MCF 10A (cell line): ENCODE measurements at places on chromosomes 4 and X.

DNA sequence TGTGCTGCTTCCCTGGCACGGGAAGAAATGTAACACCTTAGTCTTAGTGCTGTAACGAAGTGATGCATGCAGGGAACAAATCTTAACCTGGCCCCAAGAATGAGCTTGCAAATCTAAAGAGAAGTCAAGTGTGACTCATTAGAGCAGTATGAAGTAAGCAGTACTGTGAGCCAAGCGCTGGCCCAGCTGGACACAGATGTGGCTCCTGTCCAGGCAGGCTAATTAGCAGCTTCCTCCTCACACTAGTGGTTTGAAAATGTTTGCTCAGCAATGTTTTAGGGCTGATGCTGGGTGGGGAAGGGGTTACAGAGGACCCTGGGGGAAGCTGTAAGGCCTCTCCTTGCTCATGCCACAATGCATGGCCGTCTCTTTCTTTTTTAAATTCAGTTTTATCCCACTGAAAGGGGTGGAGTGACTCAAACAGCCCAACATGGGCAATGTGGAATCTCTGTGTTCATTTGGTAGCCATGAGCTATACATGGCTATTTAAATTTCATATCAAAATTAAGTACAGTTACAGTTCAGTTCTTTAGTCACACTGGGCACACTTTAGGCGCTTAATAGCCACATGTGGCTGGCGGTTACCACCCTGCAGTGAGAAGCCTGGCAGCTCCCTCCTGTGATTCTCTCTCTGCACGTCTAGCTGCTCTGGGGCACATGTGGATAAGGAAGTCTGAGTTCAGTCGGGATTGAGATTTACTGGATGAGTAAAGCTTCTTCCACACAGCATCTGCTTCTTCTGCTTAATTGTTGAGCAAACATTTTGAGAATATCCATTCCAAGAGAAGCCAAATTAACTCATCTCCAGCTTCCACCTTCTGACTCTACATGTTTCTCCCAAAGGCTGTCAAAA, 48.8 kb downstream of the MAP7D2 start:
- H3K4me1 ChIP-seq, result peaks cover 20% of the 10 kb centered on the region
- H3K27ac ChIP-seq, result no peak overlapping the region
- peaks cover 45% of the 10 kb centered on the region for H3K27me3 ChIP-seq
- peaks cover 10% of the 10 kb centered on the region for H3K36me3 ChIP-seq

DNA sequence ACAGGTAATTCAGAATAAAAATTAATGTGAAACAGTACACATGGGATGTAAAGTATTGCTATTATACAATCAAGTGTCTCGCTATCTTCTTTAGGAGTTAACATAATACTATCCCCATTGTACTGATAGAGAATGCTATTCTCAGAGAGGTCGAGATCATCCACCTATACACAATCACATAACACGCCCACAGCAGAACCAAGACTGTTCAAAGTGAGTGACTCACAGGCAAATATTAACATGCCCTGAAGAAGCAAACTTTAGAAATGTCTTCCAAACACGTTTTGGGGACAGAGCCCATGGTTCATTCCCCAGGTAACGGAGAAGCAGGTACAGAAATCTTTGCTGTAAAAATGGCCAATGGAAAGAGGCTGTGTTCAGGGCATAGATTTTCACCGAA, 50.1 kb upstream of the PHKA2 start:
- H3K36me3 ChIP-seq, result no peaks in the 10 kb centered on the region
- no peak for DNase-seq
- H3K4me3 ChIP-seq, result no peak overlapping the region

- H3K36me3 ChIP-seq, result peaks cover 89% of the 10 kb centered on the region
- H3K4me1 ChIP-seq, result no peaks in the 10 kb centered on the region
- H3K4me3 ChIP-seq, result no peak overlapping the region
- H3K27ac ChIP-seq, result no peak overlapping the region
- no peak for DNase-seq
Measured at GRCh38 chr4:143538979-143539669, 25.6 kb downstream of the SMARCA5 start.

- peaks cover 6% of the 10 kb centered on the region for H3K4me1 ChIP-seq
- no peaks in the 10 kb centered on the region for H3K36me3 ChIP-seq
- no peaks in the 10 kb centered on the region for H3K27me3 ChIP-seq
- no peak overlapping the region for H3K27ac ChIP-seq
Measured at GRCh38 chr4:30619679-30620078, 100.5 kb upstream of the PCDH7 start.

- peaks cover 21% of the 10 kb centered on the region for H3K4me1 ChIP-seq
- H3K27ac ChIP-seq, result no peak overlapping the region
- H3K36me3 ChIP-seq, result no peaks in the 10 kb centered on the region
- DNase-seq, result peak; percentile 7
- H3K4me3 ChIP-seq, result no peak overlapping the region
Measured at GRCh38 chr4:4200624-4201023, 26.1 kb downstream of the OTOP1 start.

DNA sequence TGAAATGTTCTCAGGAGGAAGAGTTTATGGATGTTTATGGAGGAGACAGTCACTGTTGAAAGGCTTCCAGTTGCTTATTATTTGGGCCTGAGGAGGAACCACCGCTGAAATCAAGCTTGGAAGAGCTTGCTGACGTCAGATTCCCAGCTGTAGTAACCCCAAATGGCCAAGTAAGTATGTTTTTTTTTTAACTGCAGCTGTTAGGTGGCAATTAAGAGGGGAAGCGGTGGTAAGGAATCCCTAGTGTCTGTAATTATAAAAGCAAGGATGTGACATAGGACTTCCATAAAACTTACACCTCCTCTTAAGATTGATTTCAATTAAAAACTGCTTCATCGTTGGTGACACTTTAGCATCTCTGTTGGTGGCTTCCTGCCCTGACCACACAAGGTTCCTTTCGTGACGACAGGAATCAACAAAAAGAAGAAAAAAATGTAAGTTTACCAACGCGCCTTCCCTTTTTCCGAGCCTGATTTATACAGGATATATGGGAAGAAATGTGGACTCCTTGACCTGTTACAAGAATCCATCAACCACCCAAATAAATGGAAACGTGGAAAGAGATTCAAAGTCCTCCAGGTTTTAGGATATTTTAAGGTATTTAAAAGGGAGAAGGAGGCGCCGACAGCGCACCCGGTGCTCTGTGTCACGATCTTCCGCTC, 884 bp downstream of the RELL1 start:
- peaks cover 25% of the 10 kb centered on the region for H3K4me1 ChIP-seq
- no peaks in the 10 kb centered on the region for H3K27me3 ChIP-seq
- peak overlapping the region; percentile 85 for H3K4me3 ChIP-seq
- no peaks in the 10 kb centered on the region for H3K36me3 ChIP-seq
- peak; percentile 22 for DNase-seq

GRCh38 chr4:7845493-7846128, 94.0 kb downstream of the AFAP1 start:
- H3K27ac ChIP-seq, result no peak overlapping the region
- H3K4me3 ChIP-seq, result no peak overlapping the region
- H3K36me3 ChIP-seq, result peaks cover 12% of the 10 kb centered on the region
- no peaks in the 10 kb centered on the region for H3K27me3 ChIP-seq
- H3K4me1 ChIP-seq, result peaks cover 31% of the 10 kb centered on the region

GRCh38 chrX:153906126-153906917, 1.8 kb downstream of the AVPR2 start:
- H3K27me3 ChIP-seq, result peaks cover 24% of the 10 kb centered on the region
- peaks cover 9% of the 10 kb centered on the region for H3K4me1 ChIP-seq
- H3K27ac ChIP-seq, result no peak overlapping the region
- no peaks in the 10 kb centered on the region for H3K36me3 ChIP-seq
- H3K4me3 ChIP-seq, result no peak overlapping the region

DNA sequence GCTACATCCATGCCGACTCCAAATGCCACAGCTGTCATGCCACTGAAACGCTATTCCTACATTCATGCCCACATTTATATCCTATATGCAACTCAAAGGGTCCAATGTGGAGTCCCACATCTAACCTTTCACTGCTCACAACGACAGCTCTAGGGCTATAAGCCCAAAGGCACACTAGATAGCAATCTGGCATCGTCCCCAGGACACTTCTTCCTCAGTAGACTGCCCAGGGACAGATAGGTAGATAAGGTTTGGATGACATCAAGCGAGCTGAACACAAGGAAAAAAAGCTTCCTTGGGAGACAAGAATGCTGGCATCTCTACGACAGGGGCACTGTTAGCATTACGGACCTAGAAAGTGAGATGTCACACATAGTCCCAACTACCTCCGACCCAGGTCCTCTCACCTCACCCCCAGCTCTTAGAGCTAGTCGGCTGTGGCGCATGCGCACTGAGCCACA, 685 bp downstream of the RAB9B start:
- no peaks in the 10 kb centered on the region for H3K36me3 ChIP-seq
- H3K27me3 ChIP-seq, result peaks cover 74% of the 10 kb centered on the region
- peak overlapping the region; percentile 83 for H3K4me3 ChIP-seq
- DNase-seq, result peak; percentile 53

GRCh38 chr4:23697001-23697528, 192.8 kb downstream of the PPARGC1A start:
- H3K36me3 ChIP-seq, result no peaks in the 10 kb centered on the region
- no peaks in the 10 kb centered on the region for H3K4me1 ChIP-seq
- no peak overlapping the region for H3K27ac ChIP-seq
- no peak for DNase-seq

DNA sequence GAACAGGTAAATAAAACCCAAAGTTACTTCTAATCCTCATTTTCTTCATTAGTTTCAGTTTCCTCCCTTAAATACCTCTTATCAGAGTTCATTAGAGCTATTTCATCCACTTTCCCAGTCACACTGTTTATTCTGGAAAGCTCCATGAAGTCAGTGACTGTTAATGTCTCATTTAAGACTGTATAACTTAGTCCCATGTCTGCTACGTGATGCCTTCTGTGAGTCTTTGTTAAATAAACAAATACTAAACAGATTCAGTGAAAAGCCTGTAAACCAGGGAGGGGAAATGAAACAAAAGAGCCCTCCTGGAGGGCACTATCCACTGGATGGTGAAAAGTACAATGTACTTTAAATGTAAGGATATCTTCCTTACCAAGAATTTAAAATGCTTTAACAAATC, 24.7 kb downstream of the ACE2 start:
- H3K27ac ChIP-seq, result no peak overlapping the region
- no peaks in the 10 kb centered on the region for H3K36me3 ChIP-seq
- no peak overlapping the region for H3K4me3 ChIP-seq
- peaks cover 6% of the 10 kb centered on the region for H3K4me1 ChIP-seq
- no peak for DNase-seq

DNA sequence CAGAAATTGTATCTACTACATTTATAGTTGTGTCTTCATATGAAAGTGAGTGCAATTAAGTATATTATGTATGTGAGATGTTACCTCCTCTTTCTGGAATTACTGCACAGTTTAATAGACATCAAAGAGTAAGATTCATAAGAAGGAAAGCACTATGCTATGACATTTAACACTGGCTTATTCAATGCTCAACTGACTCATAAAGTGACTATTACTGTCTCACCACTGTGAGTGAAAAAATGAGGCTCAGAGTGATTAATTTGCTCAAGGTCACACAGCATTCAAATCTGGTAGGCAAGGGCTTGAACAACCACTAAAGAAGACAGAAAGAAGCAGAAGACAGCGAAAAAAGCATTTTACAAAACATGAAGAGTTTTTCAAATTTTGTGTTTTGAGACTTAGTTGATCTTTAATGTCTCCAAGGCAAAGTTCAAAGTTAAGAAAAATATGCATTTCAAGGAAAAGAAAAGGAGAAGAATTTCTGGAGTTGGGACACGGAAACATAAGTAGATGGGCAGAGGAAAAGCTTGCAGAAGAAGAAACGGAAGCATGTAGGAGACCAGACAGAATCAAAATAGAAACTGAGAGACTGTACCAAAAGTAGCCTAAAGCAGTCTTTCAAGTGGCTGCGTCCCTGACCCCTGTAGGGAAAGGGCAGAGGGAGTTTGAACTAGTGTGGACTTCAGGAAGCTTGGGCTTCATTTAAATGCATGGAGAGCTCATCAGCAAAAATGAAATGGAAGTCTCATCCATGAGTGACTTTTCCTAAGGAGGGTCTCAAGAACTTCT, 66.3 kb downstream of the KCNIP4 start:
- H3K27me3 ChIP-seq, result no peaks in the 10 kb centered on the region
- peaks cover 4% of the 10 kb centered on the region for H3K4me1 ChIP-seq
- no peak overlapping the region for H3K4me3 ChIP-seq
- H3K27ac ChIP-seq, result no peak overlapping the region
- DNase-seq, result no peak

DNA sequence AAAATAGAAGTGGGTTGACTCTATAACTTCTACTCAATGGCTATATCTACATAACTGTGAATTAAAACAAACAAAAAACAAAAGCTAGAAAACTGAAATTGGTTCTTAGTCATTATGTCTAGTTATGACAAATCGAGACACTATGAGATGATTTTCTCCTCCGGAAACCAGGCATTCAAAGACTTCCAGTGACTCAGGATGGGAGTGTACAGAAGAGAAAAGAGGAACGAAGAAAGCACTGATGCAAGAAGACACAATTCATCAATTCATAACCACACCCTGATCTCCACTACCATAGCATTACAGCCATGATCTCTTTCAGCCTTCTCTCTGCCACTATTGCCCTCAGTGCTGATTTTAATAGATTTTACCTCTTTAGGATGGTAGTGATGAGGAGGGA, 253.6 kb downstream of the CBLL2 start:
- H3K27me3 ChIP-seq, result peaks cover 25% of the 10 kb centered on the region
- no peak overlapping the region for H3K4me3 ChIP-seq
- DNase-seq, result peak; percentile 76
- H3K4me1 ChIP-seq, result peaks cover 8% of the 10 kb centered on the region
- no peaks in the 10 kb centered on the region for H3K36me3 ChIP-seq

DNA sequence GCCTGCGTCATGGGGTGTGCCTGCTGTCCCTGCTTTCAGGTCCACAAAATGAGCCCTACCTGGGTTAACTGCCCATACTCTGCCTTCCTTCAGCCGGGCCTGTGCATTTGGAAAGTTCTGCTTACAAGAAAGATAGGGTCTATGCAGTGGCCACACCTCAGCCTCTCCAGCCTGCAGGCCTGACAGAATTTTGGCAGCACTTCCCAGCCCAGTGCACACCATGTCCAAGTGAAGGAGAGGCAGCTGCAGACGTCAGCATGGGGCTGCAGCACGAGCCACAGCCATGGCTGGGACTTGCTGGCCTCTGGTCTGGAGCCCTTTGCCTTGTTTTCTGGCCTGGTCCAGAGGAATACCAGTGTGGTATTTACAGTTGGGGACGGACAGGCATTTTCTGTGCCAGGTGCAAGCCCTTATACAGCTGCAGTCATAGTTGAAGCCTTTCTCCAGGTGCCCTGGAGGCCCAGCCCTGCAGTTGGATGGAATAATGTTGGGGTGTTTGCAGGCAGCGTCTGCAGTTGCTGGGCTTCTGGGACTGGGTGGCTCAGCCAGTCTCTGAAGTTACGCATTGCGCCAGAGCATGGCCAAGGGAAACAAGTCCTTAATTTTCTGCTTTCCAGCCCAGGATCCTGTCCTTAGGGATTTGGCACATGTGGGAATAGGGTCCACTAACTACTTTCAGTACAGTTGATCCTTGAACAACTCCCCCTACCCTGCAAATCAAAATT, 26.2 kb downstream of the JADE1 start:
- H3K27ac ChIP-seq, result no peak overlapping the region
- peaks cover 6% of the 10 kb centered on the region for H3K4me1 ChIP-seq
- no peak overlapping the region for H3K4me3 ChIP-seq
- no peak for DNase-seq

DNA sequence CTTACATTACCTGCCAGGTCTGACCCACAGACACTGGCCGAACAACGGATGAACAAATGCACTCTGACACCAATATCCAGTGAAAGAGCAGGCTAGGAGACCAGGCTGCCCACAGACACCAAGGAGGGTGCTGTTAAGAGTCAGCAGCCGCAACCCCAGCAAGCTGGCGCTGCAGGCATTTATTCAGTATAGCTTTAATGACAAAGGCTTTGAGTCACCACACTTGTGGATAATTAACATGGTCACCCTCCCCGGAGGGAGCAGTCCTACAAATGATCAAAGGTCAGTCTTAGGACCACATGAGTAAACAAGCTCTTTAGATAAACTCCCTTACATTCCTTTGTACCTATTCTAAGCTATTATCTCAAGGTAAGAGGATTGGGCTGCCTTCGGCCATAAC, 368.5 kb upstream of the GRID2 start:
- H3K4me1 ChIP-seq, result no peaks in the 10 kb centered on the region
- H3K27me3 ChIP-seq, result no peaks in the 10 kb centered on the region
- H3K36me3 ChIP-seq, result no peaks in the 10 kb centered on the region
